ENCODE measurements at places on chromosomes 7 and 10.

GRCh38 chr10:118571123-118571522 is 24.3 kb downstream of the PRLHR start:
- DNase-seq, result no peak

DNA sequence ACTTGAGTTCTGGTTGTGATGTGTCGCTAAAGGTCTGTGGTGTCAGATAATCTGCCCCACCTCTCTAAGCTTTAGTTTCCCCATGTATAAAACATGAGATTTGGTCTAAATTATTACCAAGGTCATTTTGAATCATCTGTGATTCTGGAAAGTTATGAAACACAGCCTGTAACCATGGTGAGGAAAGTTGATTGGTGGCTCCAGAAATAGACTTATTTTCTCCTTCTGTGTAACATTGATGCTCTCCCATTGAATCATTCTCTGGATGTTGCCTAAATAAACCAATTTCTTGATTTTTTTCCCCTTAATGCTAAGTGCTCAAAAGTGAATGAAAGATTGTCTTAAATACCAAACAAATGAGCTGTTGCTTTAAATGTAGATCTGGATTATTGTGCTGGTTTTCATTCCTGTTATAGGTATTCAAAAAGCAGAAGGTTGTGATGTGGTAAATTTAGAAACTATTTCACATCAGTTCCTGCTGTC is 30.0 kb upstream of the PCGF5 start:
- DNase-seq, result no peak

- no peak for DNase-seq
Observed at GRCh38 chr10:8044331-8044907, 10.1 kb upstream of the GATA3 start.

- no peak for DNase-seq
Observed at GRCh38 chr10:132554053-132554990, 16.7 kb downstream of the INPP5A start.

- DNase-seq, result no peak
Observed at GRCh38 chr7:132773527-132773956, 197.3 kb upstream of the PLXNA4 start.

GRCh38 chr7:72101444-72101843 is 310.7 kb downstream of the CALN1 start:
- DNase-seq, result no peak

Measured in stimulated activated CD4-positive, alpha-beta T cell treated with anti-CD3 and anti-CD28 coated beads, Interleukin-1b, Interleukin-23, amount 100 ng/mL, for 1 hour (primary cell).